ENCODE measurements at places on chromosomes 5 and 9. TPM values are rescaled to one million over a fixed set of nuclear protein-coding genes. Genes with fewer than 3 reads are reported as not detected.

The FGF1 gene
- total RNA-seq: 2.0 TPM

The CFAP157 gene
- not detected for total RNA-seq

The ADRA1B gene
- total RNA-seq: 10.6 TPM

The TMEM174 gene
- total RNA-seq: not detected

The SLC4A9 gene
- total RNA-seq: under 0.01 TPM

The CCDC180 gene
- total RNA-seq: 2.1 TPM

The PCDHB7 gene
- 0.23 TPM for total RNA-seq

The FSD1L gene
- 2.7 TPM for total RNA-seq

The GAS1 gene
- total RNA-seq: 238 TPM

The TRPM6 gene
- total RNA-seq: not detected

The NXNL2 gene
- 1.1 TPM for total RNA-seq

The TXNDC15 gene
- 94.9 TPM for total RNA-seq

The DMGDH gene
- total RNA-seq: 0.93 TPM

All from pericardium fibroblast (primary cell).